ENCODE measurements at places on chromosomes 7 and 10.

- DNase-seq: no peak
These were observed 23.0 kb upstream of the DLD start for GRCh38 chr7:107867858-107868466.

DNA sequence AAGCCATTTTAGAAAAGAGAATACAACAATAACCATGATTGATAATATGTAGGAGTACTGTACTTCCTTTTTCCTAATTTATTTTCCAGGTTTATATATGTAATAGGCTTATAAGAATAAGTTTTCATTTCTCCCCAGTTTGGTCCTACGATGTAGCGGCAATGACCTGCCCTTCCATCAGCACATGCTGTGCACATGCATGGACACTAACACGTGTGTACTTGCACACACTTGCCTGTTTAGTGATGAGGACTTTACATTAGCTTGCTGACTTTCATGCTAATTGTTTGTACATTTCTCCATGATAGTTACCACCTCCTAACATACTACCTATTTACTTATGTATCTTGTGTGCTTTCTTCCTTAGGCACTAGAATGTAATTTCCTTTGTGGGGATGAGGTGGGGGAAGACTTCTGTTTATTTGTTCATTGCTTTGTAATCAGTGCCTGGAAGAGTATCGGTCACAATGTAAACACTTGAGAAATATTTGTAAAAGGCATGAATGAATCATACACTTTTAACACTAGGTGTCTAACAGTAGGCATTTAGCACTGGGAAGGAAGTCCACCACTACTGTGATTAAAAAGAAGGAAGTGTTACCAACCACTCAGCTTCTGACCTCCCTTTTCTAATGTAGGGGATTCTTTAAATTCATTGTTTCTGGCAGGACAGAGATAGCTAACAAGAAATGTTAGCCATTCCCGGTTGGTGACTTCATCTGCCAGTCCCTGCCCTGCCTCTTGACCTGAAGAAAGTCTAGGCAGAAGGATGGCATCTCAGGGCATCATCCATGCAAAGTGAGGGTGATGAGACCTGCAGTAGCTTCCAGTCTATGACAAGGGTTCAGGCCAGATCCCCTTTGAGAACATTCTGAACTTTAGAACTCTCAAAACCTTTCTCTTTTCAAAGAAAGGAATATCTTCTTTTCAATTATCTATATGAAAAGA lies 120.2 kb upstream of the RAB18 start:
- DNase-seq: no peak

DNA sequence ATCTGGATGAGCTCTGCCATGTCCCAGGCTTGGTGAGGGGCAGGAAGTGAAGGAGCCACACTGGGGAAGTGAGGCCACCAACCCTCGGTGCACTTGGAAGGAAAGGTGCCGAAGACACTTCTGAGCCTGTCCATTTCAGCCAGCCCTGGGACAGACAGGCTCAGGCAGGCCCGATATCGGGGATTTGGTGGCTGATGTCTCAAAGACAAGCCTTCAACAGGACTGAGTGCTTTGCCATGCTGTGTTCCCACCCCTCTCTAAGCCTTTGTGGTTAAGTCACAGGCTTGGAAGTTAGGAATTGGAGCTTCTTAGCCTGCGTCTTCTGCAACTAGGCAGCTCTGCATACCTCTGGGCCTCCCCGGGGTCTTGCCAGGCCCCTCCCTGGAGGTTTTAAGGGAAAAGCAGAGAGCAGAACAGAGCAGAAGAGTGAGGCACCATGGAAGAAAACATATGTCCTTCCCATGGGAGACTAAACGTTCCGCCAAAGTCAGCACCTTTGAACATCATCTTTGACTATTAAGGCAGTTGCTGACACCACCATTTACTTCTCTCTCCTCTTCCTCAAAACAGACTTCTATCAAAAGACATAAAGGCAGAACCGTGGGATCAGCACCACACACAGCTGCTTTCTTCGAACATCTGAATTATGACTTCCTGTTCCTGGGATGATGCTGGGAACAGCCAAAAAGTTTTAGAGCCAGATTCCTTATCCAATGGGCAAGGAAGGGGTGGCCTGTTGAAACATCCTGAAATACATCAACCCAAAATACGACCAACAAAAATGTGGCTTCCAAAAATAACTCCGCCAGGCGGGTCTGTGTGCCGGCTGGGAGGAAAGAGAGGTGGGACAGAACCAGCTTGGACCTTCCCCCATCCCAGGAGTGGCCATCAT lies 71.8 kb downstream of the AFAP1L2 start:
- peak; percentile 37 for DNase-seq

GRCh38 chr7:149690688-149691446 lies 82.5 kb downstream of the ZNF467 start:
- peak; percentile 89 for DNase-seq

DNA sequence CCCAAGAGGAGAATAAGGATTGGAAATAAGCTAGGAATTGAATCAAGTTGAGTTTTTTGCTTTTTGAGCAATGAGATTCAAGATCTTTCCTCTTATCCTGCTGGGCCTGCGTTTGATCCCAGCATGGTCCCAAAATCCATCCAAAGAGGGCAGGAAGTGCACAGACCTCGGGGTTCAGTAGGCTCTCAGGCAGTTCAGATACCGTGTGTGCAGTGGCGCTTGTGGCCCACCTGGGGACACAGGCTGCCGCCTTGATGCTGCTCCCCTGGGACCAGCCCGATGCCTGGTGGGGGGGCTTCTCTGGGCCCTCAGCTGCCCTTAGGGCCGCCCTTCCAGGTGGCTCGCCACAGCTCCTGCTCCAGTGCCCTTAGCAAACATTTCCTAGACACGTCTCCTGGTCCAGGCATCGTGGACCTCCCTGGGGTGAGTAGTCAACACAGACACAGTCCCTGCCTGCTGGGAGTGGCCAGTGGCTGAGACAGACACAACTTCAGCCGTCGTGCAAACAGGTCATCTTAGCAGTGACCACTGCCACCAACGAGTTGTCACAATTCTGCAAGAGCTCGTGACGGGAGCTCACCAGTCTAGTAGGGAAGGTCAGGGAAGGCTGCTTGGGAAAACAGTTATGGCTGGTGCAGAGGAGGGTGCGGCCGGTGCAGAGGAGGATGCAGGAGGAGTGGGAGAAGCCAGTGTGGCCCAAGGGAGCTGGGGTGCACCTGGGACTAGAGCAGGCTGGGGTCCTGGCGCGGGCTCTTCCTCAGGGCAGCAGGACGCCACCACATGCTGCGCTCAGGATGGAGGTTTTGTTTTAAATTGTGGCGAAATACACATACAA lies 21.7 kb upstream of the JAKMIP3 start:
- DNase-seq: no peak

DNA sequence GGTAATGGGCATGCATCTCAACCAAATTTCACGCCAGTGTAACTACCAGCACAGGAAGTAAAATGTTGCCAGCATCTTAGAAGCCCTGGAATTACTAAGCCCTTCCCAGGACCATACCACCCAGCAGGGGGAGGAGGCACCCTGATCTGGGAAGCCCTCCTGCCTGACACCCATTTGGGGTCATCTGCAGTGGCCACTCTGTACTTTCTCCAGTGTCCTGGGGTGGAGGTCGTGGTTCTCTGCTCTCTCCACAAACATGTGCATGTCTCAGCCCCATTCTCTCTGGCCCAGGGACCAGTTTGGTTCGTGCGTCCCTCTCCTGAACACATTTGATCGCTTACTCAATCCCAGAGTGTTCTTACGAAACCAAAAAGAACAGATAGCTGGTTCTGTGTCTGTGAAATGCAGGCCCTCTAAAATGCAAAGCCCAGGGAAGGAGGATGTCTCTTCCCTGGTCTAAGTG lies 9.4 kb upstream of the LRRC27 start:
- peak; percentile 29 for DNase-seq

- DNase-seq: peak; percentile 17
These were observed 16.4 kb downstream of the PRKRIP1 start for GRCh38 chr7:102412548-102412947.

DNA sequence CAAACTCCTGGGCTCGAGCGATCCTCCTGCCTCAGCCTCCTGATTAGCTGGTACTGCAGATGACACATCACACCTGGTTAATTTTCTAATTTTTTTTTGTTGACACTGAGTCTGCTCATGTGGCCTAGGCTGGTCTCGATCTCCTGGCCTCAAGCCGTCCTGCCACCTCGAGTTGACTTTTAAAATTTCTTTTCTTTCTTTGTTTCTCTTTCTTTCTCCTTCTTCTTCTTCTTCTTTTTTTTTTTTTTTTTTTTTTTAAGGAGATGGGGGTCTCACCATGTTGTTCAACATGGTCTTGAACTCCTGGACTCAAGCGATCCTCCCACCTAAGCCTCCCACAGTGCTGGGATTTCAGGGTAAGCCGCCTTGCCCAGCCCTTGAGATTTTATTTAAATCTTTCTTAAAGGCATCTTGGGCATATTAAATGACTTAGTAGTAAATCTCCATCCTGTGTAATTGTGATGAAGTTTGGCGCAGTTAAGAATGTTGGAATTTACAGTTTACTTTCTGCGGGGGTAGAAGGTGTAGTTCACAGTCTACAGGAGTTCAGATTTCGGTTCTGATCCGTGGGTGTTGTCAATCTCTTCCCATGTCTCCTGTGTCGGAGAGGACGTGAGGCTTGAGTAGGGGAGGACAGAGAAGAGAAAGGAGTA lies 1.0 kb upstream of the ITGA8 start:
- DNase-seq: no peak

GRCh38 chr10:70461397-70462348 lies 16.9 kb upstream of the PALD1 start:
- peak; percentile 54 for DNase-seq

GRCh38 chr10:132943058-132943790 lies 854 bp upstream of the CFAP46 start:
- no peak for DNase-seq

DNA sequence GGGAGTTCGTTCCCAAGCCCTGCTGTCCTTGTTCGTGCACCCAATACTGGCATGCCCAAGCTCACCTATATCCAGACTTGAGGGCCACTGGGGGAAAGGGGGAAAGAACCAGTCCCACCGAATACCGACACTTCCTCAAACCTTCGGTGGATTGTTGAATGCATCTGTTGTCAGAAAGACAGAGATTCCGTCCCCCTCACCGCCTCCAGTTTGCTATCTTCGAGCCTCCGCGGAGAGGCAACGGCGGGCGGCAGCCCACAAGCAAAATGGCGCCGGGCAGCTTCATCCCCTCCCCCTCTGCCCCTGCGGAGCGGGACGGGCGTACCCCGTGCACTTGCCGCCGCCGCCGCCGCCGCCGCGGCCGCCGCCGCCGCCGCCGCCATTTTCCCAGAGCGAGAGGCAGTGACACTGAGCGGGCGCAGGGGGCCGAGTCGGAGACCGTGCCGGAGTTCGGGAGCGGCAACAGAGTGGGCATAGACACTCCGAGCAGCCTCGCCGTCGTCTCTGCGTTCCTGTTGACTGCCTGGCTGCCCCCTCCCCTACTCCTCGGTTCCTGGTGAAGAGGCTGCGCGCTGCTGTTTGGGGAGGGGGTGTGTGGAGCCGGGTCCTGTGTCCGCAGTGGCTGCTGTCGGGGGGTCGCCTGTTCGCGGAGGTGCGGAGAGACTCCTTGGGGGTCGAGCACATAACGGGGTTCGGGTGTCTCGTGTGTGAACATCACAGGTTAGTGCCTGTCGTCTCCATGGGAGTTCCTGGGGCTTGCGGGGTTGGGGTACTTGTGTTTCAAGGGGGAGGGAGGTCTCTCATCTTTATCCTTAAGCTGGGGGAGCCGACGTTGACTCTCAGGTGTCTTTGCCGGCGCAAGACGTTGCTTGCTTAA lies at the start of gene KMT2E:
Gene KMT2E (plus strand): TSS at position 390 of the 877 bp plus-strand sequence. CDS start 26,748 bp downstream, outside the sequence.
- DNase-seq: peak; percentile 90

GRCh38 chr10:74558897-74559296 lies 267.5 kb upstream of the KAT6B start:
- no peak for DNase-seq

DNA sequence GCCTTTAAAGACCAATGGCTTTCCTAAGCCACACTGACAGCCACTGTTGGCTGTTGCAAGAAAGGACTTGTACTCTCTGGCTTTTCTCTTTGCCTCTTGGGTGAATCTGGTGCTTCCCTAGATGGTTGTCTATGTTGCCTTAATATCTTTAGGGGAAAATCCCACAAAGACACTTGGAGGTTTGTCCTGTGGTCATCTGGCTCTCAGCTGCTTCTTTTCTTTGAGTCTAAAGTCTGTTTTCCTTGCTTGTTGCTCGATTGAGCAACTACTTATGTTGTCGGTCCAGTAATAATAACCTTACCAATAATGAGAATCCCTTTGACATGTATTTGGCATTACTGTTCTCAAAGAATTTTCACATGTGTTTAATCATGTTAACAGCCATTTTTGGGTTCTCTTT lies 537.6 kb downstream of the LRMDA start:
- DNase-seq: no peak

GRCh38 chr10:6035101-6035834 lies 26.9 kb downstream of the IL2RA start:
- DNase-seq: no peak

Data from fibroblast of skin of scalp (primary cell).